ENCODE measurements at places on chromosomes 12 and 14. TPM values are rescaled to one million over a fixed set of nuclear protein-coding genes. Genes with fewer than 3 reads are reported as not detected.

The PLA2G1B gene
- not detected for total RNA-seq

The RNASE1 gene
- not detected for total RNA-seq

The INHBC gene
- not detected for total RNA-seq

The MAP3K9 gene
- total RNA-seq: 6.5 TPM

The NR2C1 gene
- 26.0 TPM for total RNA-seq

The PLEKHG7 gene
- not detected for total RNA-seq

The TAC3 gene
- total RNA-seq: not detected

The PSMB5 gene
- 184 TPM for total RNA-seq

The ANKRD33 gene
- not detected for total RNA-seq

The PIANP gene
- 0.08 TPM for total RNA-seq

The P2RX2 gene
- not detected for total RNA-seq

The ANO2 gene
- 0.21 TPM for total RNA-seq

The UNC79 gene
- not detected for total RNA-seq

The VRTN gene
- total RNA-seq: not detected
